ENCODE measurements at places on chromosomes 7 and 10.

DNA sequence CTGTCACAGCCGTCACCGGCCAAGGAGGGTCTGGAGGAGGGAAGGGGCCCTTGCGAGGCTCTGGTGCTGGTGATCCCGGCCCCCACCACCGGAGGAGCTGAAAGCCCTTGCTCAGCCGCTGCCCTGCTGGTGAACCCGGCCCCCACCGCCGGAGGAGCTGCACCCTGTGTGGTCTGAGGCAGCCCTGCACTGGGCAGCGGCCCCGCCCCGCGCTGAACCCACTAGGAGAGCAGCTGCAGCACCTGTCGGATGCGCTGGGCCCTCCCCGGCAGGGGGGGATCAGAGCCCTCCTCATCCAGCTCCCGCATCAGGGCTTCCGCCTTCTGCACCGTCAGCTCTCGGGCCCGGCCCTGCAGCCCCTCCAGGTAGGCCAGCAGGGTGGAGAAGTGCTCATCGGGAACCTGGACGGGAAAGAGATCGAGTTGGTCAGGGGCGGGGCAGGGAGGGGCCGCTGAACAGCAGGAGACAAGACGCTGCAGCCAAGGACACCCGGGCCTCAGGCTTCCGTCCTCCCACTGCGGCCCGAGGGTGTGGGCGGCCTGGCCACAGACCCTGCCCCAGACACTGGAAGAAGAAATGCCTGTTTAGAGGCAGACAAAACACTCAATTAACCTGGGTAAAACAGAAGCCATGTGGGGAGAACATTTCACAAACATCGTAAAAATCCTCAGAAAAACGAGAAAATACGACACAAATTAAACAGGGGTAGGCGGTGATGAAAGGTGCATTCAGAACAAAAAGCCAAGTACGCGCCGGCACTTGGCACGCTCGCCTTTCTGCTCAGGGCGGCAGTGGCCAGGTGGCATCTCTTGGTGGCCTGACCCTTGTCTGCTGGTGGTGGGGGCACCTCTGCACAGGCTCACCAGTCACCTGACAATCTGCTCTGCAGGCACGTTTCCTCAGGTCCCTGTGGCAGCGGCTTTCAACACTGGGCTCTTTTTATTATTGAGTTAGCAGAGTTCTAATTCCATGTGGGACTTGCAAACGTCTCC is 14.7 kb downstream of the CYP2W1 start:
- DNase-seq, result no peak

DNA sequence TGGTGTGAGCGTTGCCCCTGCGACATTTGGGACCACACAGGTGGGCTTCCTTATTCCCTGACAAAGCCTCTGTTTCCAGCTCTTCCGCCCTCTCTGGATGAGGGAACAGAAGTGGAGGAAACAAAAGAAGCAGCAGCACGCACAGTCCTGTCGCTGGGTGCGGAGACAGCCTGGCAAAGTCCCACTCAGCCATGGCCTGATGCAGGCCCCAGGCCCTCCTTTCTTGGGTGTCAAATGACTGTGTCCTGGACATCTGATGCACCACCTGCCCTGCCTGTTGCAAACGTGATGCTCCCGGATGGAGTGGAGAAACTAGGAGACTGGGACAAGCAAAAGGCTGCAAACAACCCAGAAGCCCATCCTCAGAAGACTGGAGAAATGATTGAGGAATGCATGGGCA is 20.7 kb downstream of the ZMIZ2 start:
- DNase-seq, result no peak

GRCh38 chr10:71150796-71151195 is 61.6 kb upstream of the UNC5B start:
- DNase-seq, result no peak

- DNase-seq, result no peak
These were observed 8.8 kb upstream of the EPHB4 start for GRCh38 chr7:100835903-100836811.

GRCh38 chr10:91295346-91295745 is 74.9 kb downstream of the PCGF5 start:
- DNase-seq, result no peak

GRCh38 chr10:95263864-95264226 is 27.0 kb downstream of the PDLIM1 start:
- no peak for DNase-seq

Measured in anterior cingulate cortex (tissue), 58 donors.